ENCODE measurements at places on chromosomes 4 and X. TPM values are rescaled to one million over a fixed set of nuclear protein-coding genes. Genes with fewer than 3 reads are reported as not detected.

Gene SULT1B1
- total RNA-seq: 0.96 TPM

Gene SPANXB1
- total RNA-seq: not detected

DNA sequence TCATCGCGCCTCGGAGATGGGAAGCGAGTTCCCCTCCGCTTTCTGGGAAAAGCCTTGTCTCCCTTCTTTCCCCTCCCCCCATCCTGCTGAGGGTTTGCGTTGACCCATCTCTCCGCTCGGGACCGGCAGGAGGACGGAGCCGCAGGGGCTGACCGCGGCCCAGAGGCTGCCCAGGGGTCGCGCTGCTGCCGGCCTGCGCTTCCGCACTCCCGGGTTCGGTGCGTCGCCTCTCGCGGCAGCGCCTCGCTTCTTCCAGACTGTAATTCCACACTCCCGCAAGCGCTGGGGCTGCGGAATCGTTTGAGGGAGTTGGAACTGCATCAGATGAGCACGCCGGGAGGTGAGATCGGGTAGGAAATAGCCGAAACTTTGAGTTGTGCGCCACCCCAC is 88.3 kb downstream of the BCOR start:
- DNase-seq: no peak

GRCh38 chr4:126761947-126762662 is 870.7 kb upstream of the INTU start:
- no peak for DNase-seq

DNA sequence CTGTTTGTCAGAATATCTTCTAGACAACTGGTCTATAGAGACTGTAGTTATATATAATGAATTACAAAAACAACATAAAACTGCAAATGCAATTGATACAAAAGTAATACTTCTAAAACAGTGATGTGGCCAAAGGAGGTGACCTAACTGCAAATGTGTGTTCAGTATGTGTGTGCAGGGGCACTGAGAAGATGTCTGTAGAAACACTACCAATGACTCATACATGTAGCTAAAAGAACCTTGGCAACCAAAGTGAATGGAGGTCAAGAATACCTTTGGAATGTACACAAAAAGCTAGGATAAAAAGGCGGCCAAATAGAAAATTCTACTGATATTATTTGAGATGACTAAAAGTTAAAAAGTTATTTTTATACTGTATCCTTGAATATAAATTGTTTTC is 261.8 kb downstream of the CAMK2D start:
- DNase-seq: no peak
